ENCODE measurements at places on chromosomes 4 and X. TPM values are rescaled to one million over a fixed set of nuclear protein-coding genes. Genes with fewer than 3 reads are reported as not detected.

TGIF2LX gene
- total RNA-seq: not detected

NDNF gene
- 1.4 TPM for total RNA-seq

CTAG1A gene
- not detected for total RNA-seq

ACE2 gene
- total RNA-seq: not detected

TLR2 gene
- 11.7 TPM for total RNA-seq

EPHA5 gene
- 34.9 TPM for total RNA-seq

RPA4 gene
- total RNA-seq: 0.85 TPM

PPEF2 gene
- 0.31 TPM for total RNA-seq

ZDHHC9 gene
- 77.0 TPM for total RNA-seq

RHOXF1 gene
- total RNA-seq: not detected

ATP6AP2 gene
- 197 TPM for total RNA-seq

MAGED4B gene
- 68.2 TPM for total RNA-seq

TRIM2 gene
- total RNA-seq: 459 TPM

GNRHR gene
- total RNA-seq: not detected

MAGEC3 gene
- total RNA-seq: 2.2 TPM

GLA gene
- 15.3 TPM for total RNA-seq

CNGA1 gene
- total RNA-seq: 0.23 TPM
